Stimulated activated CD4-positive, alpha-beta T cell treated with anti-CD3 and anti-CD28 coated beads, Interleukin-1b, Interleukin-23, amount 100 ng/mL, for 4 hours (primary cell): ENCODE measurements at places on chromosomes 16 and 17.

DNA sequence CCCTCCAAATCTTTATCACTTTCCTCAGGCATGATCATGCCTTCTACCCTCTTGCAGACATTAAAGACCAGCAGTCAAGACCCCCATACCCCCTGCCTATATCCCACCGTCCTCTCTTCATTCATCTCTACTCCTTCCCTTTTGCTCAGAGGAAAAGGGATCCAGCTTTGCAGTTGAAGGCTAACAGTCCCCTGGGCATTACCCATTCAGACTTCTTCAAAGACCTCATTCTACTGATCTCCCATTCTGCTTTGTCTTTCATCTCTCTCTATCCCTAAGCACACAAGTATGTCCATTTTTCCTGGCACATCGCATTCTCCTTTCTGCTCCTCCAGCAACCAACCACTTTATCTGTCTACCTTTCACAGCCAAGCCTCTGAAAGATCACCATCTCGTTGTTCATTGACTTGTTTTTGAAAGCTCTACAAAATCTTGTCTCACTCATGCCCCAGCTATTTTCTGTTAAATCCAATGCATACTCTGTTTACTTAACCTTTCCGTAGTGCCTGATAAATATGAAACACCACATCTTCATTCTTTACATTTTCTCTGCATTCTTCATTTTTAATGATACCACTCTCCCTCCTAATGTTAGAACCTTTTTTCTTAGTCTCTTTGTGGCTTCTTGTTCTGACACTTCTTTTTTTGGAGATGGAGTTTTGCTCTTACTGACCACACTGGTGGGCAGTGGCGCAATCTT is 14.1 kb upstream of the LCMT1 start:
- no peak for DNase-seq

DNA sequence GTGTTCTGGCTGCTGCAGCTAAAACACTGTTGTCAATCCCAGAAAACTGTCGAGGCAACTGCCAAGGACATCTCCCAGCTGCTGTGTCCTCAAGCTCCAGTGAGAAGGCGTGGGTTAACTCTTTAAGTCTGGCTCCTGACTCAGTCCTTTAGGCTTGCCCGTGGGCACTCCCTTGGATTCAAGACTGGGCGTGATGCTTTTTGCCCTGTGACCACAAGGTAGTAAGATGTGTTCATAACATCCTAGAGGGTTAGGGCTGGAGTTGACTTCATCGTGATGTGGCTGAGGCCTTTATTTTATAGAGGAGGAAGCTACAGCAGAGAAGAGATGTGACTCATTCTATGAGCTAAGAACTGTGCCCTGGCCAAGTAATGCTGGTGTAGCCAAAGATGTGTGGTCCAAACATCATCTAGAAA is 50.9 kb upstream of the TEKT3 start:
- DNase-seq, result no peak

GRCh38 chr17:8173871-8174322 is 2.3 kb downstream of the TMEM107 start:
- DNase-seq, result no peak

GRCh38 chr17:74919440-74920305 is 3.4 kb downstream of the USH1G start:
- no peak for DNase-seq

GRCh38 chr17:74858672-74859458 is 820 bp downstream of the GRIN2C start:
- DNase-seq, result no peak

DNA sequence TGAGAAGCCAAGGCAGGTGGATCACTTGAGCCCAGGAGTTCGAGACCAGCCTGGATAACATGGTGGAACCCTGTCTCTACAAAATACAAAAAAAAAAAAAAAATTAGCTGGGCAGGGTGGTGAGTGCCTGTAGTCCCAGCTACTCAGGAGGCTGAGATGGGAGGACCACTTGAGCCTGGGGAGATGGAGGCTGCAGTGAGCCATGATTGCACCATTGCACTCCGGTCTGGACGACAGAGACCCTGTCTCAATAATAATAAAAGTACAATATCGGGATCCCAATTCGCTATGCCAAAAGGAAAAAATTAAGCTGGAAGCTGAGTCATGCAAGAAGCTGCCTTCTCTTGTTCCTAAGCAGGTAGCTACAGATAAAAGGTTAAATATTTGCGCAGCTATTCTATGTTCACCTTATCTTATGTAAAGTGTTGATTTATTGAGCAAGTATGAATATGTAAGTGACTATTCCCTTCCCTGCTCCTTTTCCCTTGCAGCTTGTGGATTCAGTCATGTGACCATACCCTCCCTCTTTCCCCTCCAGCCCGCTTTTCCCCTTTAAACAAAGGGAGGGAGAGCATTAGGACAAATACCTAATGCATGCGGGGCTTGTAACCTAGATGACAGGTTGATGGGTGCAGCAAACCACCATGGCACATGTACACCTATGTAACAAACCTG is 112.0 kb downstream of the LITAF start:
- no peak for DNase-seq

- no peak for DNase-seq
Observed at GRCh38 chr17:56700919-56701420, 107.5 kb downstream of the NOG start.

- DNase-seq, result no peak
Observed at GRCh38 chr16:16780588-16780987, 401.6 kb downstream of the NPIPA7 start.

GRCh38 chr16:55052741-55053415 is 122.2 kb downstream of the IRX5 start:
- DNase-seq, result no peak

- no peak for DNase-seq
Observed at GRCh38 chr16:87461466-87461991, 31.3 kb downstream of the ZCCHC14 start.

DNA sequence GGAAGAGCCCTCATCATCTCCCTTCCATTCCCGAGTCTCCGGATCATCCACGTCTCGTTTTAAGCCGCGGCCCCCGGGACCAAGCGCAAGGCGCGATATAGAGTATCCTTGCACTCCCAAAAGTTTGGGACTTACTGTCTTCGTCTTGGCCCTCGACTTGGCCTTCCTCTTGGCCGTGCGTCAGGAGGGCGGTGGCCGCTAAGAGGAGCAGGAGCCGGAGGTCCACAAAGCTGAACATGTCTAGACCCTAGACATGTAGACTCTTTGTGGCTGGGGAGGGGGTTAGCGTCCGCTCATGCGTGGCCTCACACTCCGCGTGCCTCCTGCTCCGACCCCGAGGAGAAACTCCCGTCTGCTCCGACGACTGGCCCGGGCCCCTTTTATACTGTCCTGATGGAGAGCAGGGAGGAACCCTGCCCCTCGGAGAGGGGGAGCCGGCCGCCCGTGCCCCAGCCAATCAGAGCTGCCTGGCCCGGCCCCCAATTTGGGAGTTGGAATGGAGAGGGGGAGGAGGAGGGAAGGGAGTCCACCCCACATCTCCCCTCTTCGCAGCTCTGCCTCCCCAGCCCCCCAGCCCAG is at the start of gene COL1A1:
Gene COL1A1, minus strand, starts transcription at position 356 of the 579 bp plus-strand sequence. Its CDS starts 118 bp downstream, at position 238.
- DNase-seq, result no peak

- no peak for DNase-seq
Observed at GRCh38 chr16:24681793-24682192, 47.7 kb upstream of the TNRC6A start.

GRCh38 chr16:78794581-78795250 is 695.3 kb downstream of the WWOX start:
- no peak for DNase-seq

- DNase-seq, result no peak
Observed at GRCh38 chr16:65769776-65770438, 596.6 kb upstream of the CDH5 start.

- DNase-seq, result no peak
Observed at GRCh38 chr16:83578171-83578570, 229.6 kb upstream of the HSBP1 start.

DNA sequence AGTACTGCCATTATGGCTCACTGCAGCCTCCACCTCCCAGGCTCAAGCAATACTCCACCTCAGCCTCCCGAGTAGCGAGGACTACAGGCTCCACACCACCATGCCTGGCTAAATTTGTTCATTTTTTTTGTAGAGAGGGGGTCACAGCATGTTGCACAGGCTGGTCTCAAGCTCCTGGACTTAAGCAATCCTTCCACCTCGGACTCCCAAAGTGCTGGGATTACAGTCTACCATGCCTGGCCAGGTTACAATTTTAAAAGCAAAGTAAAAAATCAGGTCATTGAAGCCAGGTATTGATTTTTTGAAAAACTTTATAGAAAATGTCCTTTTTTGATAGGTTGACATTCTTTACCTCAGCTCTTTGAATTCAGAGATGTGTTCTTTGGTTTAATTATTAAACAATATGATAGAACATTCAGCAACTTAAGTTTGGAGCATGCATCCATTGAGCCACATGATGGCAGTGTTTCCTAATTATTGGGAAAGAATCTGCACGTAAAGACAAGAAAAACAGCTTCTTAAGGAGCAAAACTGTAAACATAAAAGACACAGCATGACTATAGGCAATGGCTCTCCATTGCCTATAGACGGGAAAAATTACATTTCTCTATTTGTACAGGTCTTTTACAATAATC is 1.7 kb upstream of the SLC16A11 start:
- DNase-seq, result no peak

DNA sequence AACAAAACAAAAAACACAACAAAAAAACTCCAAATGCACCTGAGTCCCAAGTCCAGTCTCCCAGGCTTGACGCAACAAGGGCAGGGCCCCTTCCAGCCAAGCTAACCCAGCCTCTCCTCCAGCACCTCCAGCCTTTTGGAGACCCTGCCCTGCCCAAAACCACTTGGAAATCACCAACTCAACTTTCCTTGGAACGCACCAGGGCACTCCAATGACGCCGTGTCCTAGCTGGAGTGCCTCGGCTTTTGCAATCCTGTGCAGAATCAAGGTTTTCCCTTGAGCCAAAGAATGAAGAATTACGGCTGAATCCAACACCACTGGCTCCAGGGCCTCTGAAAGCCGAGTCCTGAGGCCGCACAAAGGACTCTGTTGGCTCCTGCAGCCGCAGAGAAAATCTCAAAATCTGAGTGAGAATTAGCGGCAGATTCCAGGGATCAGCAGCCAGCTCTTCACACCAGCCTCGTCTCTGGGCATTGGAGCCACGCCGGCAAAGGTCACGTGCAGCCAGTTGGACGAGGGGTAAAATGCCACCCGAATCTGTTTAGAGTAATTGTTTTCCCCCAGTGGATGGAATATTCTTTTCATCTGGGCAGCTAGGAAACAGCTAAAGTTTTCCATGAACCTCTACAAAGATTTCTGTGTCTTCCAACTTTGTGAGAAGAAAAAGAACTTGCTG is 9.7 kb upstream of the BAIAP2 start:
- no peak for DNase-seq

DNA sequence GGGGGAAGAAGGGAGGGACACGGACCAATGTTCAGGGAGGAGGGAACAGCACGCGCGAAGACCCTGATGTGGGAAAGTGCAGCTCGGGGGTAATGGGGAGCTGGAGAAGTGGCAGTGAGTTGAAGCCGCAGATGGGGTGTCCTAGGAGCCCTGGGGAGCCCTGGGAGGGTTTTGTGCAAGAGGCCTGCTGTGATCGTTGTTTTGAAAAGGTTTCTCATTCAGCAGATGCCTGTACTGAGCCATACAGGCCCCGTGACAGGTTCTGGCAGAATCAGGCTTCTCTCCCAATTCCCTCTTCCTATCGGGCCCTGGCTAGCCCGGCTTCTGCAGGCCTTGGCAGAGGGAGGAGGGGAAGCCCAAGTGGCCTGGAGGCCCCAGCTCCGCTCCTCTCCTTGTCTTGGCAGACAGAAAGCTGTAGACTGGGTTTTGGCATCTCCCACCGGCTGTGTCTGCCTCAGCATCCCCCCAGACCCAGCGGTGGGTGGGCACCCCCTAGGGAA is 38.4 kb upstream of the EMP2 start:
- DNase-seq, result no peak

GRCh38 chr17:72609501-72609900 is 483.0 kb downstream of the SLC39A11 start:
- no peak for DNase-seq
